ENCODE measurements at places on chromosomes 2 and 18. TPM values are rescaled to one million over a fixed set of nuclear protein-coding genes. Genes with fewer than 3 reads are reported as not detected.

The SLC9A4 gene
- total RNA-seq: 0.22 TPM

- peak; percentile 59 for DNase-seq
Observed at GRCh38 chr2:221289389-221289788, 282.7 kb downstream of the EPHA4 start.

The SPC25 gene
- 50.3 TPM for total RNA-seq

DNA sequence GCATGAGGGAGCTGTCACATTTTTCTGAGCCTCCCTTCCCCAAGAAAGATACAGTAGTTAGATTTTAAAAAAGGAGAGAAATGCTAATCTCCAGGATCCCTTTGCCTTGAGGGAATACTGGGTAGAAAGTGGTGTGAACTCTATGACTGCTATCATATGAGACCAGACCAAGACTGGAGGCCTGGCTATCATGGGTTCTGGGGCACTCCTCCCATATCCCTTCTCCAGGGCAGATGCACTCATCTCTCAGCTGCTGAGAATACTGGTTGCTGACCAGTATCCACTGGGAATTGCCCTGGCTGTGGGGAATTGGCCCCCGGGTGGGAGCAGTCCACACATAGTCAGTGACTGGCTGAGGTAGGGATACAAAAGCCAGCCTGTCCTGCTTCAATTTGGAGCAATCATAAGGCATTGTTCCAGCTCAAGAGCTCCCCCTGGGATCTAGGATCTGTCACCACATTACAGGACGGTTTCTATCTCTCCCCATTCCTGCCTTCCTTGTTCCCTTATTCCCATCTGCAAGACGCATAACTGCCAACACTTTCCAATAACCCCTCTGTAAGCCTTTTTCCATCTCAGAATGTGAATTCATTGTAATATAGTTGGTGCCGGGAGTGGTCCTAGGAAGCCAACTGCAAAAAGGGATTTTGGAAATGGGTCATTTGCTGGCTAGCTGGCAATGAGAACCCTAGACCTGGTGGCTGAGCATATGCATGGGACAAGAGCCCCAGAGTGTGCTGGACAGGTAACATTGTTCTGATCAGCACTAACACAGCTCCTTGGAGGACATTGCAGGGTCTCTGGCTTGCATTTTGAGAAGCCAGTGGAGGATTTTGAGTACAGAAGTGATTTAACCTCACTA, 35.4 kb upstream of the REEP1 start:
- peak; percentile 29 for DNase-seq

The DYSF gene
- not detected for total RNA-seq

The FSHR gene
- not detected for total RNA-seq

DNA sequence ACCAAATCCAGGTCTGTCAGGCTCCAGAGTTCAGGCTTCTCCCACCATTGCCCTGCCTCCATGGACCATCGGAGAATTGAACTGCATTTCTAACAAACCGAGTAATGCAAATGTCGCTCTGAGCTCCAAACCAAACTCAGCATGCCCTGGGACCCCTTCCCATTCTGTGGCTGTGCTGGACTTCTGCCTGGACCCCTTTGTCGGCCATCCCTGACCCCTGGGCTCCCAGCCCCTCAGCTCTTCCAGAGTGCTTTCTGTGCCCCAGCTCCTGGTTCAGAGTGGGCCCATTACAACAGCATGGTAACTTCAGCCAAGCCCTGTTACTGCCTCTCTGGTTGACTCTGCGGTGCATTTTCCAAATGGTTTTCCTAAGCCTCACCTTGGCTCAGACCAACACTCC, 55.1 kb upstream of the MAPRE3 start:
- DNase-seq: no peak
